Occipital lobe (tissue), 3 donors: ENCODE measurements at places on chromosomes 5 and 9.
A peak's percentile ranks its signal among the peaks of the same experiment; 100 is the strongest.

DNA sequence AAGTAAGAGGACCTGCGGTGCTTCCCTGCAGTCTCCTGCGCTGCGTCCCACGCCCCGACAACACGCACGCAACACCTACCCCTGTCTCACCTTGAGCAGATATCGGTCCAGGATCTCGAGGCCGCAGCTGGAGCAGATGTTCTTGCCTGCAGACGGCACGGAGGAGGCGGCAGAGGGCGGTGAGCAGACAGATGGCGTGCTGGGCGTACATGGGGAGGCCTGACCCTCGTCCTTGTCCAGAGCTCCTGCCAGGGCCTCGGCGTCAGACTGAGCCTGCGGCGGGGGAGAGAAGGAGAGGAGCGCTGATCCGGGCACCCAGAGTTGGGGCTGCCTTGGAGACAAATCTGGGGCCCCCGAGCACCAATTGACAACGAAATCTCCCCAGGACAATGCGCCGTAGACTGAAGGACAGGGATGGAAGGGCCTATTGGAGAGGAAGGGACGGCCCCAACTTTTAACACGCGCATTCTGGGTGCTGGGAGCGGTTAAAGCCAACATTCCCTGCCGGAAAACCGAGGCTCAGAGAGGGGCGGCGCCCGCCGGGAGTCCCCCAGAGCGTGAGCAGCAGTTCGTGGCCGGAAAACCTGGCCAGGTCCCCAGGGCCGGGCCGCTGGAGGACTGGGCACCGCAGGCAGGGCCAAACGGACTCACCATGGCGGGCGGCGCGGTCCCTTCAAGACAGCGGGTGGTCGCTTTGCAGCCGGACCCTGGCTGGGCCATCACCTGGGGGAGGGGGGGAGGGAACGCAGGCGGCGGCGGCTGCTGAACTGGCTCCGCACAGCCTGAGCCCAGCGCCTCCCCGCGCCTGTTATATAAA is 1.8 kb downstream of the LHX6 start:
- DNase-seq, result no peak

DNA sequence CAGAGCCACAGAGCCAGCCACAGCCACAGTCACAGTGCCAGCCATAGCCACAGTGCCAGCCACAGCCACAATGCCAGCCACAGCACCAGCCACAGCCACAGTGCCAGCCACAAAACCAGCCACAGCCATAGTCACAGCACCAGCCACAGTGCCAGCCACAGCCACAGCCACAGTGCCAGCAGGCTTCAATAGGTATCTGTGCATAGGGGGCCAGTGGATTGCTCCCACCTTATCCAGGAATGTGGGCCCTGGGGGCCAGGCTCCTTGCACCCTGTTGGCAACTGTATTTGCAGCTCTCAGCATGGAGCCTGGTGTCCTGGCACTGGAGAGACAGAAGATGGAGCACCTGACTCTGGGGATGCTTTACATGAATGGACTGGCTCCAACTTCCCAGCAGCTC is 111.7 kb upstream of the IRX2 start:
- no peak for DNase-seq

GRCh38 chr5:171714261-171714660 is 71.4 kb upstream of the SMIM23 start:
- DNase-seq, result no peak

DNA sequence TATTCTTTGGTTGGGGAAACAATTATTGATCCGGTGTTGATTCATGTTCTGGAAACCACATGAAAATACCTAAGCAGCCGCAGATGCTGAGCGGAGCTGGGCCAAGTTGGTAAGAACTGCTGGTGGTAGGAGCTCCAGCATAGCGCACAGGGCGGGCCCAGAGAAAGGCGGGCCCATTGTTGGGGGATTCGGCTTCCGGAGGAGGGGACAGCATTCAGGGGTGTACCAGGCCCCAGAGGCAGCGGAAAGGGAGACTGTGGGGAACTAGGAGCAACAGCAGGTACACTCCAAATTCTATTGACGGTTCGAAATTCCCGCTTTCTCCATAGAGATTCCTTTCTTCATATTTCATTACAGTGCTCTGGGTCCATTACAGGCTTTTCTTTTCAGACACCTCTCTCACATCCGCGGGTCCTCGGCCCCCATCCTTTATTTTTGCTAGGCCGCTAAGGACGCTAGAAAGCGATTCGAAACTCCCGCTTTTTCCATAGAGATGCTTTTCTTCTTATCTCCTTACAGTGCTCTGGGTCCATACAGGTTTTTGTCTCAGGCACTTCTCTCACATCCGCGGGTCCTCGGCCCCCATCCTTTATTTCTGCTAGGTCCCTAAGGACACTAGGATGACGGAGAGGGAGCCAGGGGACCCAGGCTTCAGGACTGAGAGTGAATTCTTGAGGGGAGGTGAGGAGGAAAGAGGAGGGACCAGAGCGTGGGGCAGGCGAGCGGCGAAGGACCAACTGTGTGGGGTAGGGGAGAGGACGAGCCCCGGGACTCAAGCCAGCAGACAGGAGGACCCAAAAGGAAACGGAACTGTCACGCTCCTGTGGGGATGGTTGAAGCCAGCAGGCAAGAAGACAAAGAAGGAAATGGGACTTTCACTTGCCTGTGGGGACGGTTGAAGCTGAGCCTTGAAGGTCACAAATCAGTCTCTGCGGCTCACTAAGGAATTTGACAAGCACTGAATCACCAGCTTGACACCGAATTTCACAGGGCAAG is at the start of gene CCDC152:
TSS of gene CCDC152 (plus strand) at position 213 of the 996 bp plus-strand sequence. CDS start 2,304 bp downstream, outside the sequence.
- peak; percentile 10 for DNase-seq

DNA sequence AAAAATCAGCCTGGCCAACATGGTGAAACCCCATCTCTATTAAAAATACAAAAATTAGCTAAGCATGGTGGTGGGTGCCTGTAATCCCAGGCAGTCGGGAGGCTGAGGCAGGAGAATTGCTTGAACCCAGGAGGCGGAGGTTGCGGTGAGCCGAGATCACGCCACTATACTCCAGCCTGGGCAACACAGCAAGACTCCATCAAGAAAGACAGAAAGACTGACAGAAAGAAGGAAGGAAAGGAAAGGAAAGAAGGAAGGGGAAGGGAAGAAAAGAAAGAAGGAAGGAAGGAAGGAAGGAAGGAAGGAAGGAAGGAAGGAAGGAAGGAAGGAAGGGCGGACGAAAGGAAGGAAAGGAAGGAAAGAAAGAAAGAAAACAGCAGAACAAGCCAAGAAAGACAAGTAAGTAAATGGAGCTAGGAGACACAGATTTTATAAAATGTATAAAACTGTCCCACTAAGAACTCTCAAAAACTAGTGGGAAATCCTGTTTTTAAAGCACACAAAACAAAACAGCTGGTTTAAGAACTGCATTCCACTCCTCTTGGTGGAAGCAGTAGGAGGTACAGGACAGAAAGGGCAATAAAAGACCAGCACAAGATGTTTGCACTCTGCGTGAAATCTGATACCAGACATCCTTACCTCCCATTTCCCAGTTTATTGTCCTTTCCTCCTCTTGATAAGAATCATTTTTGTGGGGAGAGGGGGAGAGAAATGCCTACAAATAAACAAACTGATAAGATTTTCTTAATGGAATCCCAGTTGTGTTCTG is 46.7 kb downstream of the MYO10 start:
- no peak for DNase-seq

GRCh38 chr5:116576053-116576713 is 1.6 kb upstream of the SEMA6A start:
- DNase-seq, result peak; percentile 21

GRCh38 chr9:132141344-132141947 is 20.4 kb upstream of the NTNG2 start:
- peak; percentile 21 for DNase-seq

DNA sequence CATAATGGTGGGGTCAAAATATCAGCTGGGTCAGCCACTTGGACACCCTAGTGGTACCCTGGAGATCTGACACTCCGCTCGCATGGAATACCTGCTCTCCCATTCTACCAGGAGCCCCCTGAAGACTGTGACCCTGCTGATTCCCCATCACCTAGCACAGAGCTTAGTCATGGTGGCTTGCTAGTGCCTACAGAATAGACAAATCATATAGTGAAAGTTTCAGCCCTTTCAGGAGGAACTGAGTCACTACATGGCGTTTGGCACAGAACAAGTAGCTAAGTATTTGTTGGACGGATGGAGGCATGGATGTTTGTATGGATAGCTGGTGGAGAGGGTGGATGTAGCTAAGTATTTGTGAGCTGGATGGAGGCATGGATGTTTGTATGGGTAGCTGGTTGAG is 65.3 kb downstream of the LMX1B start:
- no peak for DNase-seq

DNA sequence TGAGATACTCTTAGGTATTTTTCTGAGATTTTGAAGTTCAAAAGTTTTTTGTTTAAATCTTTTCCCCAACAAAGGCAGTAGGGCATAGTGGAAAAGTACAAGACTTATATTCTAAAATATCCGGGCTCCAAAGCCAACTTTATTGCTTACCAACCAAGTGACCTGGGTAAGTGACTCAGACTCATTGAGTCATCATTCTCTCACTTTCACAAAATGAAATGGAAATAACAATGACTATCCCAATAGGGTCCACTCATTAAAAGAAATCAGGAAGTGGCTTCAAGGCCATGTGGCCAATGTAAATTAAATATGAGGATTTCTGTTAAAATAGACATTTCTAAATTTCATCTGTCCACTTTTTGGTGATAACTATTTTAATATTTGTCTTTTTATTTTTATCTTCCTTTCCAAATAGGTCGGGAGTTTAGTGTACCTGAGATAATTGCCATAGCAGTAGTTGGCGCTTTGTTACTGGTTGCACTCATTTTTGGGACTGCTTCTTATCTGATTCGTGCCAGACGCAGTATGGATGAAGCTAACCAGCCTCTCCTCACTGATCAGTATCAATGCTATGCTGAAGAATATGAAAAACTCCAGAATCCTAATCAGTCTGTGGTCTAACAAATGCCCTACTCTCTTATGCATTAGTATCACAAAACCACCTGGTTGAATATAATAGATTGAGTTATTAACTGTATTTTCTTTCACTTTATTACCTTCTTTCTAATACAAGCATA is 15.5 kb downstream of the TYRP1 start:
- DNase-seq, result no peak

DNA sequence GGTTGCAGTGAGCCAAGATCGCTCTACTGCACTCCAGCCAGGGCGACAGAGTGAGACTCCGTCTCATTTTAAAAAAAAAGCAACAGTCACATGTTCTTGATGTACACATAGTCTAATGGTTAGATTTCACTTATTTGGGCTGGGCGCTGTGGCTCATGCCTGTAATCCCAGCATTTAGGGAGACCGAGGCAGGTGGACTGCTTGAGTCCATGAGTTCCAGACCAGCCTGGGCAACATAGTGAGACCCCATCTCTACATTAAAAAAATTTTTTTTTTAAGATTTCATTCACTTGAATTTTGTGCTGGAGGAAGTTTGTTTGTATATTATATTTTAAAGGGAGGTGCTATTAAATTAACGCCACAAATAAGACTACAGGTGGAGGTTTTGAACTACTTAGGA is 21.9 kb downstream of the WNT8A start:
- no peak for DNase-seq

DNA sequence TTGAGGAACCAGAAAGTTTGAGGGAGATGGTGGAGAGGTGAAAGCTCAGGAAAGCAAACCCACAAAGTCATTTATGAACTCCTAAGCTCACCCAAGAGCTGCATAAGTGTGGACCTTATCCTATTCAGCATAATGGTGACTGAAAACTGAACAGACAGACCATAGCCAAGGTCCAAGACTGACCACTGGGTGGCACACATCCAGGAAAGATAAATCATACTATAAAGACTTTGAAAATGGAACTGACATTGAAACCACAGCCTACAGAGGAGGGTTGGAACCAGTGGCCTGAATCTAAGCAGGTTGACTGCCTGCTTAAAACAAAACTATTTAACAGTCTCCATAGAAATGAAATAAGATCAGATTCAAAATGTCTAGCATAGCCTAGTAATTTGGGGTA is 121.0 kb upstream of the RGS7BP start:
- no peak for DNase-seq

GRCh38 chr9:120931231-120932085 is 4.9 kb upstream of the TRAF1 start:
- no peak for DNase-seq

DNA sequence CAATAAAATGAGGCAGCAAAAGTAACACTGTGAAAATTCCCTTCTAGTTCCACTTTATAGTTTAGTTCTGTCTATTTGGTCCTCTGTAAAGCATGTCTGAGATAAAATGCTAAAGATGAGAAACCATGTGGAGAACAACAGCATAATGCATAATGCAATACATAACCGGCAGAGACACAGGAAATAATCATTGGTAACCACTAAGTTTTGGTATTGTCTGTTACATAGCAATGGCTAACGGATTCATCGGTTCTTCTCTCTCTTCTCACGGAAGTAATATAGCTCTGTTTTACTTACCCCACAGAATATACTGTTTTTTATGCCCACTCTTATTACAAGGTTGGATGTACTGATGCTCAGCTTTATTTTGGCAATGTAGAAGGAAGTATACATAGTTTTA is 158.9 kb downstream of the FAM174A start:
- DNase-seq, result no peak

GRCh38 chr9:127966416-127967150 is 14.2 kb downstream of the EEIG1 start:
- no peak for DNase-seq

DNA sequence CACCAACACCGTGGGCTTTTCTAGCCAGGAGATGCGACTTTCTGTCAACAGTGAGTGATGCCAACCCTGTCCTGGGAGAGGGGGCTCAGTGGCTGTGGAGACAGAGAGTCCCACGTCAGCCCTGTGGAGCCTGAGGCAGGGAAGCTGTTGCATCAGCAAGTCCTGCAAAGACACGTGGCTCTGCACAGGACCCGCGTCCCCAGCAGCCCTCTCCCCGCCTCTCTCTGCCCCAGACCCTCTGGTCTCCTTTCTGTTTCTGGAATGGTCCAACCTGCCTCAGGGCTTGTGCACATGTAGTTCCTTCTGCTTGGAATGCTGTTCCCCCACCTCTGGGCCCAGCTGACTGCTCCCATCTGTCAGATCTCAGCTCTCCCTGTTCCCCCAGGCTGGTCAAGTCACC is 60.4 kb downstream of the HMCN2 start:
- no peak for DNase-seq

DNA sequence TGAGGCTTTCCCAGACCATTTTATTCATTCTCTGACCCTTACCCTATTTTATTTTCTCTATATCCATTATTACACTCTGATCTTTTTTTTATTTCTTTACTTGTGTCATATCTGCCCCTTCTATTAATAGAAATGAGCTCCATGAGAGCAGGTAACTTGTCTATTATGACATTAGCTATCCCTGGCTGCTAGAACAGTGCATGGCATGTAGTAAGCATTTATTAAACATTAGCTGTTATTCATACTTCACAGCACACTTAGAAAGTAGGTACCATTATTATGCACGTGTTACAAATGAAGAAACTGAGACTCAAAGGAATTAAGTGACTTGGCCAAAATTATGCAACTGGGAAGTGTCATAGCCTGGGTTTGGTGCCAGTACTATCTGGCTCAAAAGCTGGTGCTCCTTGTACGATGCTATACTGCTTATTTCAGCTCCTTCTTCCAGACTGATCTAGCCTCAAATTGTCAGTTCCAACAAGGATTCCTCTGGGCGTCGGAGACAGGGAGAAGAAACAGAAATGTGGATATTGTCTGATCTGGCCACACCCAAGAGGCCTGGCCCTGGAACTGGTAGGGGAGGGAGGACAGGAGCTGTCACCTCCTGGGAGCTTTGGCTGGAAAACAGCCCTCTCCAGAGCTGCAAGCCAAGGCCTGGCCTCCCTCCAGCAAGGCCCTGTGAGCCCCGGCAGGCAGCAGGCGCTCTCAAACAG is 10.8 kb upstream of the NIPAL4 start:
- DNase-seq, result no peak
